T-helper 2 cell treated with Interferon-gamma antibody and Interleukin-4, amounts not matched to agents 5 μg/mL and 100 μg/mL, for 36 hours (primary cell): ENCODE measurements at places on chromosomes 2 and 18.

- DNase-seq = peak; percentile 63
Observed at GRCh38 chr2:191676790-191677645, 918 bp upstream of the NABP1 start.

- no peak for DNase-seq
Observed at GRCh38 chr2:189511210-189511959, 69.2 kb downstream of the SLC40A1 start.

GRCh38 chr18:54506516-54507261, 84.4 kb upstream of the DYNAP start:
- DNase-seq = no peak

DNA sequence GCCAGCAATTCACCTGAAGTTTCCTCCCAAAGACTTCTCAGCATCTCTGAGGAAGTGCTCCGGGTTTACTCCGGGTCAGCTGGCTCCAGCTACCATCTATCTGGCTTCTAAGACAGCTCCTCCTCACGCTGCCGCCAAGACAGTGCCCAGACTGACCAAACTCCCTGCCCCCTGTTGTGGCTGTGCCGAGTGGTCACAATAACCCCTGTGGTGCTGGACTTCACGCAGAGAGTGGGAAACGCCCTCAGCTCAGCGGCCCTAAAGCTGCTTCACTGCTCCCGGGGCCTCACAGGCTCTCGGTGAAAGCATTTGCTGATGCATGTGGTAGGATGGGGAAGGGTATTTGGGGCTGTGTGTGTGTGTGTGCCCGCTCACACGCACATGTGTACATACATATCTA, 154.8 kb upstream of the ZNF236 start:
- no peak for DNase-seq

DNA sequence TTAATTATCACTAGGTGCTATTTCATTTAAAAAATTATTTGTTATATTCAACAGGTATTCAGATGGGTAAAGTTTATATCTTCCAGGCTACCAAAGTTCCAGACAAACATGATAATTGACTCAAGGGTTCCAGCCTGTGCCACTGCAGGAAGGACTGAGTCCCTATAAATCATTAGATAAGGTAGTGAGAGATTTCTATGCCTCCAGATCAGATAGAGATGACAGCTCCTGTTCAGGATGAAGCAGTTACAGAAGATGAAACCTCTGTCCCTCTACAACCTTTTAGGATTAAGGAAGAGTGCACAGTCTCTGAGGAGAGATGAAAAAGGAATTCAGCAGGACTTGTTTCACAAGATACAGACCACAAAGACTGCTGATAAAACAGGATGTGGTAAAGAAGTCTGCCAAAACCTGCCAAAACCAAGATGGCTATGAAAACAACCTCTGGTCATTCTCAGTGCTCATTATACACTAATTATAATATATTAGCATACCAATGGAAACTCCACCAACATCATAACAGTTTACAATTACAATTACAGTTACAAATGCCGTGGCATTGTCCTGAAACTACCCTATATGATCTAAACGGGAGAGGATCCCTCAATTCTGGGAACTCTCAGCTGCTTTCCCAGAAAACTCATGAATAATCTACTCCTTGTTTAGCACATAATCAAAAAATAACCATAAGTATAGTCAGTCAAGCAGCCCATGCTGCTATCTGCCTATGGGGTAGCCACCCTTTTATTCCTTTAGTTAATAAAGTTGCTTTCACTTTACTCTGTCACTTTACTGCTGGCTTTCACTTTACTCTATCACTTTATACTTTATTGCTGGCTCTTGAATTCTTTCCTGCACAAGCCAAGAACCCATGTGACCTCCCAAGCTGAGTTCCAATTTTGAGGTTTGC, 288.5 kb downstream of the PDE11A start:
- DNase-seq = no peak

- no peak for DNase-seq
Observed at GRCh38 chr2:144211826-144212225, 308.1 kb downstream of the ZEB2 start.

DNA sequence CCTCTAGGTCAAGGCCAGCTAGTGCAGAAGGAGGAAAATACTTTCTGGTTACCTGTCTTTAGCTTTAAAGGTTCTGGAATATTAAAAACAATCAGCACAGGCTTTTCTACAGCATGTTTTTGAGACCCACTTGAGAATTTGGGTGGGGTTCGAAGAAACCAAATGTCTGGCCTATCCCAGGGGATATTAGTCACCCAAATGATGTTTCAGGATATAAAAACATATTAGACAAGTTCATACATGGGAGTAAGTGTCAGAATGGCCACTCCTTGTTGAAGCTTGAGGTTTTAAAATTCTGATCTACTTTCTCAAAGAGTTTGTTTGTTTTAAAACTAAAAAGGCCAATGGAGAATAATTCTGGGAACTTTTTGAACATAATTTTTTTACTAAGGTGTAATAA, 158.6 kb upstream of the DLX2 start:
- DNase-seq = no peak
